Chondrocyte (in vitro differentiated cells): ENCODE measurements at places on chromosomes 16 and 17. TPM values are rescaled to one million over a fixed set of nuclear protein-coding genes. Genes with fewer than 3 reads are reported as not detected.
A peak's percentile ranks its signal among the peaks of the same experiment; 100 is the strongest.

DNA sequence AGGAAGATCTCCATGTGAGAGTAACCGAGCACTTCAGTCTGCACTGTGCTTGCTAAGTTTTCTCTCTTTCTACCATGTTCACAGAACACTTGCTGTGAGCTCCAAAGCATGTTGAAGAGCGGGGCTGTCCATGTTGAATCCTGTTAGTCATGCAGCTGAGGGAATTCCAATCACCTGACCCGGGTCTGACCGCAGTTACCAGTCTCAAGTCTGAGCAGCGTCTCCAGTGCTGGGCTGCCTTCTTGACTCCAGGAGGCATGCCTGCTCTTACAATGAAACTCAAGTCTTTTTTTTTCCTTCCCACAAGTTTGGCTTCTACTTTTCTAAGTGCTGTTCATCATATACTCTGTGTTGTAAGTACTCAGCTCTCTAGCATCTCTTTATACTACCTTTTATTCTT lies 44.3 kb downstream of the HOXB1 start:
- no peak for DNase-seq

KRT32 gene
- total RNA-seq: not detected in 3 replicates

GRCh38 chr16:65829076-65829475 lies 537.4 kb upstream of the CDH5 start:
- DNase-seq: no peak

GRCh38 chr17:259341-259976 lies 78.0 kb upstream of the DOC2B start:
- DNase-seq: peak; percentile 46

OR1A1 gene
- total RNA-seq: not detected in 3 replicates

STH gene
- not detected in 3 replicates for total RNA-seq

- peak; percentile 44 for DNase-seq
Observed at GRCh38 chr16:11683145-11683544, 14.9 kb downstream of the SNN start.

ZNF594 gene
- 4.1 to 8.5 TPM (median 4.7 TPM) in 3 replicates for total RNA-seq

- peak; percentile 77 for DNase-seq
Observed at GRCh38 chr16:87332150-87332549, 15.0 kb upstream of the C16orf95 start.

GRCh38 chr16:46621934-46622676 lies 926 bp upstream of the SHCBP1 start:
- DNase-seq: no peak

DNA sequence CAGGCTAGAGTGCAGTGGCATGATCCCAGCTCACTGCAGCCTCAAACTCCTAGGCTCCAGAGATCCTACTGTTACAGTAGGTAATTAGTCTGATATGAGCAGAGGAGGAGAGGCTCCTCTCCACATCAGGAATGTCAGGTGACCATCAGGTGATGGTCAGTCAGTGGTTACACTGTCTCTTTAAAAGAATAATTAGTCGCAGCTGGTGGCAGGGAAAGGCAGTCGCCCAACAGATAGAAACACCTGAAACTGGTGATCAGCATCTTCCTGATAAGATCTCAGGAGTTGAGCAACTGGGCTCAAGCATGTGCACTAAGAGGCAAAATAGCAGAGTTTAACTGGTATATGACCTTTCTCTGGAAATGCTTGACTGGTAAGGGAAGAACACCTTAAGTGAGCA lies 21.5 kb upstream of the ABCA5 start:
- DNase-seq: no peak
